ENCODE measurements at places on chromosomes 16 and 17.

GRCh38 chr17:65690626-65691310, 129.3 kb upstream of the AXIN2 start:
- no peak for DNase-seq

DNA sequence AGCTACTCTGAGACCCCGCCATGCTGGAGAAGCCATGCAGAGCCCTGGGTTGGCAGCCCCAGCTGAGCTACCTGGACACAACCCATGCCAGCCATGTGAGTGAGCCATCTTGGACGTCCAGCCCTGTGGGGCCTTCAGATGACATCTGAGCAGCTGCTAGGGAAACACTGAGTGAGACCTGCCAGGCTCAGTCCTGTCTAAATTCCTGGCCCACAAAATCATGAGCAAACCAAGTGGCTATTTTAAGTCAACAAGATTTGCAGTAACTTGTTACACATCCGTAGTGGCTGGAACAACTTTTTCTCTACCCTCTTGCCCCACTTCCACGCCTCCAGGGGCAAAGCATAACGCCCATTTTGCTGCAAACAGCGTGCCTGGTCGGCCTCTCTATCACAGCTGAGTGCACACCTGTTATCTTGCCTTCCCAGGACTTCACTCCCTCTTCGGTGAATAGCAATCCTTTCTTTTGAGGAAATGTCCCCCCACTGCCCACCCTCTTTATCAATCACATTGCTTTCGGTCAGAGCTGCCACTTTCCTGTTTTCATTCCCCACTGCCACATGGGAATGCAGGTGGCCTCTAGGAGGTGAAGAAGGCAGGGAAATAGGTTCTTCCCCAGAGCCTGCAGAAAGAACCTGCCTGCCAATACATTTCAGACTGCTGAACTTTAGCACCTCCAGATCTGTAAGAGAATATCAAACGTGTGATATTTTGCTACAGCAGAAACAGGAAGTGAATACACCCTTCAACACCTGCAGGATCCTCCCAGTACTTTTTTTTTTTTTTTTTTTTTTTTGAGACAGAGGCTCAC, 7.4 kb upstream of the SCIMP start:
- peak; percentile 12 for DNase-seq

DNA sequence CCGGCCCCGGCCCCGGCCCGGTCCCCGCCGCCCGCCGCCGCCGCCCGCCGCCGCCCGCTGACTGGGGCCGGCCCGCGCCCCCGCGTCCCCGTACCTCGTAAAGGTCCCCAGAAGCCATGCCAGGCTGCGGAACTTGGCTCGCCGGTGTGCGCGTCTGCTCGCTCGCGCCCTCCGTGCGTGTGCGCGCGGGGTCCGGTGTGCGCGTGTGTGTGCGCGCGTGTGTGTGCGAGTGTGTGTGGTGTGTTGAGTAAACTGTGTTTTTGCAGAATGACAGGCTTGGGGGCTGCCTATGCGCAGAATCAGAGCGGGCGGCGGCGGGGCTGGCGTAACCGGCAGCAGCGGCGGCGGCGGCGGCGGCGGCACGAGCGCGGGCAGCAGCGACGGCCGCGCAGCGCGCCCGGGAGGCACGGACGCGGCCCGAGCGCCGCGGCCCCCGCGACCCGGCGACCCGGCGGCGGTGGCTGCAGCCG, 307 bp downstream of the CDYL2 start:
- peak; percentile 75 for DNase-seq

DNA sequence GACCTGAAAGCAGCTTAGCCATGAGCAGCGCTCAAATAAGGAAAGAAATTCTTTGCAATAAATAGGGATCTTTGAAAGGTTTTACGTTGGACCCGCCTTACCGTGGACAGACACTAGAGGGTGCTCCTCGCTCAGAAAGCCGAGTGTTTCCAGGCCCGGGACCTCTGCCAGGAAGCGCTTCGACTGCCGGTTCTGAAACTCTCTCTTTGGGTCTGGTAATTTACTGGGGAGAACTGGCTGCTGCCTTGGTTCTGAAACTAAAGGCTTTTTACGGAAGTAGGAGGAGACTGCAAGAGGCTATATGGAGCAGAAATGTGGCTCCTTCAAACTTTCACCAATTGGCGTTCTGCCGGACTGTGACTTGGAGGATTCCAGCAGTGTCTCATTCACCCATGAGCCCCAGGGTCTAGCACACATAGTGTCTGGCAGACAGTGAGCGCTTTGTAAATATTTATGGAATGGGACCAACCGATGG, 45.6 kb upstream of the HOXB9 start:
- peak; percentile 74 for DNase-seq

Data from activated CD4-positive, alpha-beta memory T cell treated with anti-CD3 and anti-CD28 coated beads for 36 hours (primary cell).